ENCODE measurements at places on chromosomes 16 and 17.
A peak's percentile ranks its signal among the peaks of the same experiment; 100 is the strongest.

- DNase-seq, result no peak
These were observed 6.2 kb upstream of the CPSF4L start for GRCh38 chr17:73267648-73268537.

DNA sequence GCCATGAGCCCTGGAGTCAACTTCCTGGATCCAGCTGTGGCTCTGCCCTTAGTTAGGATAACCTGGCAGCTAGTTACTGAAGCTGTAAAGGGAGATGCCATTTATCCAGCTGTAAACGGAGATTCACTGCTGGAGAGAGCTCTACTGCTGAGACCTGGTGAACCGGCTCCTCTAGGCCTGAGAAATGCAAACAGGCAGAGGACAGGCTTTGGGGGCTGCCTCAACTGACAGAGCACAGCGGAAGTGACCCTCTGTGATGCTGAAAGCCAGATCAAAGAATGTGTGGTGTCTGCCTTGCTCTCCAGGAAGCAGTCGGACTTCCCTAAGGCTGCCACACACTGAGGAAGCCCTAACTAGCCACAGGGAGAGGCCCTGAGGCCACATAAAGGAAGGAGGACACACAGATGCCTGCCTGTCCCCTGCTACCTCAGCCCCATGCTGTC lies 21.9 kb upstream of the GPRC5C start:
- no peak for DNase-seq

GRCh38 chr17:9021158-9021991 lies at the start of gene NTN1:
NTN1 (plus strand) TSS chr17:9021510; CDS start chr17:9022374, 864 bp downstream.
- peak; percentile 35 for DNase-seq

- no peak for DNase-seq
These were observed 28.8 kb downstream of the IST1 start for GRCh38 chr16:71923941-71924690.

DNA sequence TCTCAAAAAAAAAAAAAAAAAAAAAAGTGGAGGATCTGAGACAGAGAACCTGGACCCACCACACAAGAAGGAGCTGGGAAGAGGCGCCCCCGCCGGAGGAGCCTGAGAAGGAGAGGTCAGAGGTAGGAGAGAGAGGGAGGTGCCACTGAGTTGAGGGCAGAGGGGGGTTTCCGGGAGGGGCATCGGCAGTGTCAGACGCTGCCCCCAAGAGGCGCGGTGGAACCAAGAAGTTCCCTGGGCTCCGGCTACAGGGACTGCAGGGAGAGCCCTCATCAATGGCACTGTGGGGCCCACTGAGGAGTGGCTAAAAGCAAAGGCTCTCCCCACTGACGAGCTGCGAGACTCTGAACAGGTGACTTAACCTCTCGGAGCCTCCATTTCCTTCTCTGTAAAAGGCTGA lies 4.2 kb downstream of the CCDC42 start:
- DNase-seq, result no peak

GRCh38 chr17:15437303-15437635 lies 30.2 kb downstream of the CDRT4 start:
- no peak for DNase-seq

DNA sequence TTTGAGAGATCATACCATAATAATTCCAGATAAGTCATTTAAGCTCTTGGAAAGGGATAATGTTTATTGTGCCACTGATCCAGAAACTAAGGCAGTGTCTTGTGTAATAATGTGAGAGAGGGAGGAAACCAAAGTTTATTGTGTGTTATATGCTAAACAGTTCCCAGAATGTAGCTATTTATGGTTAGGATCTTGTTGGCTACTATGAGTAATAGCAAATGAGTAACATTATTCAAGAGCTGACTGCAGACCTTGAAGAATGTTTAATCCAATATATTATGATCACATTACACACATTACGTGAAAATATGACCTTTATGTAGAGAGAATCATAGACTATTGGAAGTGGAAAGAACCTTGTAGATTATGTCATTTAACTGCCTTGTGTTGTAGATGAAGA lies 139.5 kb downstream of the BCAS3 start:
- no peak for DNase-seq

DNA sequence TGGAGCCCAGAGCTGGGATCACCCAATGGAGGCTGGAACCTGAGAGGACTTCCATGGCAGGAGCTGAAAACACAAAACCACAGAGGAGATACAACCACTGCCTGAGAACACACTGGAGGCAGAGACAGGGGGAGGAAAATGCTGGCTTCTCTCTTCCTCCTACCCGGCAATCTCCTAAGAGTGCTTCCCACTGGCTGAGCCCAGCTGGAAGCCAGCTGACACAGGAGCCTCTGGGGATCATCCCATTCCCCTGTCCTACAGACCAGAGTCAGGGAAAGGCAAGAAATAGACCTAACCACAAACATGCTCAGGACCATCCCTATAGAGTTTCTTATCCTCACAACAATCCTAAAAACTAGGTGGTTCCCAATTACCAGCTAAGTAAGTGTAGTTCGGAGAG lies 112.4 kb upstream of the CDH5 start:
- no peak for DNase-seq

DNA sequence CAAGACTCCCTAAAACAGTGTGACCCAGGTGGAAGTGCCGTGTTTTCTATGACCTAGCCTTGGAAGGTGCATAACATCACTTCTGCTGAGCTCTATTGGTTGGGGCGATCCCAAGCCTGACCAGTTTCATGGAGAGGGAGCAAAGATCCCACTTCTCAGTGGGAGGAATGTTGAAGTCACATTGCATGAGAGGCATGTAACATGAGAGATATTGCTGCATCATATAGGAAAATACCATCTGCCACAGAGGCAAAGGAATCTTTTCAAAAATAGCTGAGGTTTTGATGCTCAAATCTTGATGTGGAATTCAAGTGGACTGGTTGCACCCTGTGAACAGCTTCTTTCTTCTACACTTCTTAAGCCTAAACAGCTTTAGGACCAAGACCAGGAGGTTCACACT lies 56.4 kb upstream of the NLRP1 start:
- DNase-seq, result no peak

DNA sequence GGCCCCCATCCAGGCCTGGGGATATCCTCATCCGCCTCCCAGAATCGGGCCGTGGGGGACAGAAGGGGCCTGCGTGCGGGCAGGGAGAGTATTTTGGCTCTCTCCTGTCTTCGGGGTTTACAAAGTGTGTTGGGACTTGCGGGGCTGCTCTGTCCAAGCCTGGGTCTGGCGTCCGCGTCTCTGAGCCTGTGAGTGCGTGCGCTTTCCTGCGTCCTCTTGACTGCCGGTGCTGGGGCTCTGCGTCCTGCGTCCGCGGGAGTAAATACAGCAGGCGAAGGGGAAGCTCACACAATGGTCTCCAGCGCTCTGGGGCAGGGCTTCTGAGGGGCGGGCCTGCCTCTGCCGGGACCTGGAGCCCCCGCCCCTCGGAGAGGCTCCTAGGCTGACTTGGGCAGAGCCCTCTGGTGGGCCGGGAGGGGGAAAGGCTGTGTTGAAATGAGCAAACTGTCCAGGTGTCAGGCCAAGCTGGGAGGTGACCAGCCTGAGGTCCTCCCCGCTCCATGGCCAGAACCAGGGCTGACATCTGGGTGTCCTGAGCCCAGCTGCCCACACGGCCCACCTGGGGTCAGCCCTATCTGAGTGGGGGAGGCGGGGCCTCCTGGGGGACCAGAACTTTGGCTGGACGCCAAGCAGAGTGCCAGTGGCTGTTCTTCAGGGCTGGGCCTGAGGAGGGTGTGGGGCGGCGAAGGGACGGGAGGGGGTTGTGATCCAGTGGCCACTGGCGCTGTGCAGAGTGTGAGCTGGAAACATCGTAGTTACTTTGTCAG lies 233.6 kb downstream of the SEC14L1 start:
- no peak for DNase-seq

- no peak for DNase-seq
These were observed 30.8 kb upstream of the ABCA5 start for GRCh38 chr17:69357701-69358100.

GRCh38 chr17:29146369-29146972 lies 33.7 kb downstream of the MYO18A start:
- no peak for DNase-seq

DNA sequence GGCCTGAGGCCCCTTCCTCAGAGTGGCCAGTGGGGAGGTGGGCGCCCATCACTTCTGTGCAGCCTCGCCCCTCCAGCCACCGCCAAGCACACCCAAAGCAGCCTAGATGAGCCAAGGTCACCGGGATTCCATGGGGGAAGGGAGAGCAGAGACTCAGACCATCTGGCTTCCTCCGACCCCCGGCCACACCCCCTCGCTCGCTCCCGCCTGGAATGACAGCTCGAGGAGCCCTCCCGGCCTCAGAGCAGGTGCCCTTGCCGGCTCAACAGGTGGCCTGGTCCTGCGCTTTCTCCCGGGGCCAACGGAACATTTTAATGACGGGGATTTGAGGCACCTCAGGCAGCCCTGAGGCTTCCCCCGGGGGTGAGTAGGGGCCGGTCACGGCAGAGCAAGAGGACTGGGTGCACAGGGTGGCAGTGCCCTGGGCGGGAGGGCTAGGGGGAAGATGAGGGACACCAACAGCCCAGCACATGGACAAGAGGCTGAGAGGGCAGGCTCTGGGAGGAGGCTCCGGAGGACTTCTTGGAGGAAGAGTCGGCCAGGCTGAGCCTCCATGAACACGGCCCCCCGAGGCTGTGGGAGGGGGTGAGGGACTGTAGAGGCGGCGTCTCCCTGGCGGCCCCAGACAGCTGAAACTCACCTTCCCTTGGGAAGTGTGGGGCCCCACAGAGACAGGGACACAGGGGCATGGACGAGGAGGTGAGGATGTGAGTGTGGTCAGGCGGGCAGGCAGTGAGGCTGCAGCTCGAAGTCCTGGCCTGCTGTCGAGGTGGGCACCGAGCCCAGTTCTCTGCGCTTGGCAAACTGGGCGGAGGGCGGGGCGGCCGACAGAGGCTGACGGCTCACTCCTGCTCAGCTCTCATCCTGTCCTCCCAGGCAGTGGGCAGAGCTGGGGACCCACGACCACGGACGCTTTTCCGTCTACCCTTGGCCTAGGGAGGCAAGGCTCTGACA lies 12.5 kb upstream of the C1QTNF8 start:
- DNase-seq, result no peak

DNA sequence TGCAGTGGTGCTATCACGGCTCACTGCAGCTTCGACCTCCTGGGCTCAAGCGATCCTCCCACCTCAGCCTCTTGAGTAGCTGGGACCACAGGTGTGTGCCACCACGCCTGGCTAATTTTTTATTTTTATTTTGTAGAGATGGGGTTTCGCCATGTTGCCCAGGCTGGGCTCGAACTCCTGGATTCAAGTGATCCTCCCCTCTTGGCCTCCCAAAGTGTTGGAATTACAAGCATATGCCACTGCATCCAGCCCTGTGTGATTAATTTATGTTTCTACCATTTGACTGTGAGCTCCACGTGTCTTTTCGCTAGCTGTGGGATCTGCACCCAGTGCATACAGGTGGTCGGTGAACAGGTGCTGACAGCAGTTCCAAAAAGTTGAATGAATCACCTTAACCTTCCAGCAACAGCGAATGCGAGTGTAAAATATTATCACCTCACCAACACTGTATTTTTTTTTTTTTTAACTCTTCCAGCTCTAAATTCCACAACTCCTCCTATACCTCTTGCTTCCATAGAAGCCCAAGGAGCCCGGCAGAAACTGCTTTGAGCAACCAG lies 484 bp upstream of the NUDT7 start:
- no peak for DNase-seq

- DNase-seq, result no peak
These were observed 10.2 kb downstream of the COX4I1 start for GRCh38 chr16:85809645-85810044.

GRCh38 chr17:56754523-56755208 lies 79.1 kb downstream of the C17orf67 start:
- no peak for DNase-seq

DNA sequence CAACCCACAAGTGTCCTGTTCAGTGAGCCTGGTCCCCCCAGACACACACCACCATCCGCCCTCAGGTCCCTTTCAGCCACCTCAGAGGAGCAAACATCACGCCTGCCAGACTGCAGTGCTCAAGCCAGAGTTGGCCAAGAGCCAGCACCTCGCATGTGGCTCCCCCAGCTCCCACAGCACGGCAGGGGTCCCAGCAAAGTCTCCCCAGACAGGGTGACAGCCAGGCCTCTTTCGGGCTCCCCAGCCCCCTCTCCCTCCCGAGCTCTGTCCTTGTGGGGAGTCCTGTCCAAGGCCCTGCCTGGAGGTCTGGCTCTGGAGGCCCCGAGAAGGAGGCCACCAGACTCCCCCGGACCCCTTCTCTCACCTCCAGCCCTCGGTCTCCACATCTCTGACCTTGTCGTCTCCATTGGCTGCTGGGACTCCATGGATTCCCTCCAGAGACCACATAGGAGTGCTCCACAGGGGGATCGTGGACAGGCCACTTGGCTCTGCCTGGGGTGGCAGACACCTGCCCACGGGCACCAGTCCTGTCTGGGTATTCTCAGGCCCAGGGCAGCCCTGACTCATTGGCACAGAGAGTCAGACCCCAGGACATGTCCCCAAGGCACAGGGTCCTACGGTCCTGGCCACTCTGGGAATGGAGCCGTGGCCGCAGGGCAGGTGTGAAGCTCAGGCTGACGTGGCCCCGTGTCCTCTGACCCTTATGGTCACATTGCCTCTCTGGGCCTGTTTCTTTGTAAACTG lies 1.8 kb upstream of the MYADML2 start:
- DNase-seq, result no peak

DNA sequence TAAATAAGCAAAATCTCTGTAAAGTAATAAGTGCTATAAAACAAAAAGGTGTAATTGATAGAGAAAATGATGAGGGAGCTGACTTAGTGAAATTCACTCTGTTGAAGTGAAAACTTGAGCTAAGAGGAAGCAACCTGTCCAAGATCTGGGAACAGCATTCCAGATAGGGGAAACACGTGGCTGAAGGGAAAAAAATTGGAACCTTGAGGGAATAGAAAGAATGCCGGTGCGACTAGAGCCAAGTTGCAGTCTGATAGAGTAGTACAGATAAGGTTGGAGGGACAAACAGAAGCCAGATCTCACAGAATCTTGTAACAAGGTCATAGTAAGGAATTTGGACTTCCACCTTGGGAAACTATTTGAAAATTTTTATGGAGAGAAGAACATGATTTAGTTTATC lies 623 bp upstream of the DDX52 start:
- no peak for DNase-seq

DNA sequence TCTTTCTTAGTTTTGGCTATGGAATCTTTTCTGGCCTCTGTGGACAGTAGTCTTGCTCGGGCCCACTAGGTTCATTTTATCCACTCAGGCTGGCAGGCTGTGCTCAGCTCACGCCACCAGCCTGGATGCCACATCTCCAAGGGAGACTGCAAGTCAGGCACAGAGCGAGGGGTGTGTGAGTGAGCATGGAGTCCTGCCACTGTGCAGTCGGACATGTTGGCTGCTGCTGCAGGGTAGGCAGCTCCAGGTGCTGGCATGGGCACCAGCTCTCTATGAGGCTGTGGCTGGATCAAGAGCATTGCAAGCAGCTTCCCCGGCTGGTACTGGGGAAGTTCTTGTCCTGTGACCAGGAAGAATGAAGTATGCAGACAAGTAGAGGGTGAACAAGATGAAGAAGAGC lies 158.9 kb downstream of the PCTP start:
- DNase-seq, result no peak

GRCh38 chr17:35890774-35891155 lies 10.6 kb upstream of the CCL5 start:
- no peak for DNase-seq

GRCh38 chr16:27066668-27067537 lies at the start of gene C16orf82:
C16orf82 (plus strand) TSS chr16:27066927.
- no peak for DNase-seq
